GM10248 (cell line): ENCODE measurements at places on chromosomes 5 and 9.

DNA sequence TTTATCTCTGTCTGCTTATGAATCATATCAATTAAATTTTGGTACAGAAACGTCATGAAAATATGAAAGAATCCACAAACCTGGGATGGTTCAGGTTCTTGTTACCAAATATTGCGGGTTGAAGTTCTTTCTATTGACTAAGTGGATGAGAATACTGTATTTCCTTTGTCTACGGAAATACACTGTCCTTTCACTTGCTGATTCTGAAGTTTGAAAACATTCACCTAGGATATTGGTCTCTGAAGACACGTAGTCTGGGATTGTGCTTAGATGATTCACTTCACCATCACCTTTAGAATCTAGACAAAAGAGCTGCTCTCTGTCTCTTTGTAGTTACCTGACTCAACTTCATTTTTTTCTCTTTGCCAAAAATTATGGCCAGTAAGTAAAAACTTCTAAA is 222.4 kb downstream of the FBN2 start:
- DNase-seq = no peak

DNA sequence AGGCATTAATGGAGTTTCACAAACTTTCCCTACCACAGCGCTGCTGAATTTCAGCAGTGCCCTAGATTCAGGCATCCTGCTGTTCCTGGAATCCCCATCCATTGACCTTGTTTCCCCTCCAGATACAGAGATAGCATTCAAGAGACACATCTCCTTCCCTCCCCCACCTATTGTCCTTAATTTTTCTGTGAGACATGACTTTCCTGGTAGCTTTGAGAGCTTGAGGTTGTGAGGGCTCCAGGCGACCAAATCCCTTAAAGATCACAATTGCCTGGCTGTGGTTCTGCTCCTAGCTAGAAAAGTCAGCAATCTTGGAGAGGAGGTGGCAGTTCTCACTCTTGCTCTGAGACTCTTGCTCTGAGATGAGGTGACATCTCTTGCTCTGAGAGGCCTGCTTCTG is 48.0 kb downstream of the PRR16 start:
- DNase-seq = no peak

DNA sequence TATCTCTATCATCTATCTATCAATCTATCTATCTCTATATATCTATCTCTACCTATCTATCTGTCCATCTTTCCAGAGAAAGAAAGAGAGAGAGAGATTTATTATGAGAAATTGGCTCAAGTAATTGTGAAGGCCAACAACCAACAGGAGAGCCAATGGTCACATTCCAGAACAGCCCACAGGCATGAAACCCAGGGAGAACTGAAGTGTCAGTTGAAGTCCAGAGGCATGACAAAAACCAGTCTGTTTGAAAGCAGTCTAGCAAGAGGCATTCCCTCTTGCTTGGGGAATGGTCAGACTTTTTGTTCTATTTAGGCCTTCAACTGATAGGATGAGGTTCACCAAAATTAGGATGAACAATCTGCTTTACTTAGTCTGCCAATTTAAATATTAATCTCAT is 87.6 kb upstream of the PLCXD3 start:
- no peak for DNase-seq

GRCh38 chr5:106737111-106737510 is 933.6 kb downstream of the EFNA5 start:
- DNase-seq = no peak

- DNase-seq = no peak
Observed at GRCh38 chr5:123696921-123697341, 185.0 kb downstream of the CSNK1G3 start.

- DNase-seq = no peak
Observed at GRCh38 chr9:98374385-98375051, 119.1 kb upstream of the TBC1D2 start.

- DNase-seq = no peak
Observed at GRCh38 chr5:80884929-80885328, 75.2 kb upstream of the RASGRF2 start.

DNA sequence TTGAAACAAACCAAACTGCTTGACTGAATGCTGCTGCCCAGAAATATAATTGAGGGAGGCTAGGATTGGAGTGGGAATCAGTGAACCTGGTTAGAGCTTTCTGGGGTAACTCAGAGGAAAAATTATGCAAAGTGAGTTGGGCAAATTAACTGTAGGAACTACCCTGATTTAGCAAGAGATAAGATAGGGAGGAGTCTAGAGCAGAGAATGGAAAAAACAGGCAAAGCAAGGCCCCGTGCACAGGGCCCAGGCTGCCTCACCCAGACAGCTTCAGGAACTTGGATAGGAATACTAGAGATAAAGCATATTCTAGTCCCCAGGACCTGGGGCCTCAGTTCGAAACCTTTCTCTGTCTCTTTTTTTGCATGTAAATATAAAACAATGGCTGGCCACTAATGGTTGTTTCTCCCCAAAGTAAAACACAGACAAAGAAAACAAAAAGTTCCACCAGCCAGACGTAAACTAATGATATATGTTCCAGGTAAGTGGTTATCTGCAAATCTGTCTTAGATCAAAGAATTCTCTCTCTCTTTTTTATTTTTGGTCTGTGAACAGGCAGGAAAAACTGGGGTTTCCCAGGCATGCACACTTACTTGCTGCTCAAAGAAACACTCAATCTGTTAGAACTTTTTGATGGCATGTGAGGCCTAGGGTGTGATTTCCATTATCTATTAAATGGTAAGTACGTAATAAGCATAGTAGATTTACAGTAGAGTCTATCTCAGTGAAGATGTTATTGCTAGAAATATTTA is 168.1 kb upstream of the MAP3K1 start:
- DNase-seq = no peak

- DNase-seq = no peak
Observed at GRCh38 chr9:90105773-90106172, 501.0 kb downstream of the GADD45G start.

GRCh38 chr5:177473443-177474001 is at the start of gene DBN1:
Gene DBN1, minus strand, starts transcription at chr5:177473634. Its CDS starts 113 bp downstream, at chr5:177473521.
- DNase-seq = peak; percentile 87

GRCh38 chr9:125995006-125995405 is 247.8 kb downstream of the PBX3 start:
- no peak for DNase-seq

DNA sequence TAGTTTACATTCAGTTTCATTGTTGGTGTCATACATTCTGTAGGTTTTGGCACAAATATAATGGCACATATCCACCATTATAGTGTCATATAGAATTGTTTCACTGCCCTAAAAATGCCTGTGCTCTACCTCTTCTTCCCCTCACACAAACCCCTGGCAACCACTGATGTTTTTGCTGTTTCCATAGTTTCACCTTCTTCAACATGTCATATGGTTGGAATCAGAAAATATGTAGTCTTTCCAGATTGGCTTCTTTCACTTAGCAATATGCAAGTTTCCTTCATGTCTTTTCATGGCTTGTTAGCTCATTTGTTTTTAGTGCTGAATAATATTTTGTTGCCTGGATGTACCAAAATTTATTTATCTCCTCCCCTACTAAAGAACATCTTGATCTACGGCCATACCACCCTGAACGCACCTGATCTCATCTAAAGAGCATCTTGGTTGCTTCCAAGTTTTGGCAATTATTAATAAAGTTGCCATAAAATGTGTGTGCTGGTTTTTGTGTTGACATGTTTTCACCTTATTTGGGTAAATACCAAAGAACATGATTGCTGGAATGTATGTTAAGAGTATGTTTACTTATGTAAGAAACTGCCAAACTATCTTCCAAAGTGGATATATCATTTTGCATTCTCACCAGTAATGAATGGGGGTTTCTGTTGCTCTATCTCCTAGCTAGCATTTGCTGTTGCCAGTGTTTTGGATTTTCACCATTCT is 17.0 kb upstream of the CDK20 start:
- DNase-seq = no peak

GRCh38 chr5:5533927-5534326 is 111.5 kb downstream of the ICE1 start:
- DNase-seq = no peak

DNA sequence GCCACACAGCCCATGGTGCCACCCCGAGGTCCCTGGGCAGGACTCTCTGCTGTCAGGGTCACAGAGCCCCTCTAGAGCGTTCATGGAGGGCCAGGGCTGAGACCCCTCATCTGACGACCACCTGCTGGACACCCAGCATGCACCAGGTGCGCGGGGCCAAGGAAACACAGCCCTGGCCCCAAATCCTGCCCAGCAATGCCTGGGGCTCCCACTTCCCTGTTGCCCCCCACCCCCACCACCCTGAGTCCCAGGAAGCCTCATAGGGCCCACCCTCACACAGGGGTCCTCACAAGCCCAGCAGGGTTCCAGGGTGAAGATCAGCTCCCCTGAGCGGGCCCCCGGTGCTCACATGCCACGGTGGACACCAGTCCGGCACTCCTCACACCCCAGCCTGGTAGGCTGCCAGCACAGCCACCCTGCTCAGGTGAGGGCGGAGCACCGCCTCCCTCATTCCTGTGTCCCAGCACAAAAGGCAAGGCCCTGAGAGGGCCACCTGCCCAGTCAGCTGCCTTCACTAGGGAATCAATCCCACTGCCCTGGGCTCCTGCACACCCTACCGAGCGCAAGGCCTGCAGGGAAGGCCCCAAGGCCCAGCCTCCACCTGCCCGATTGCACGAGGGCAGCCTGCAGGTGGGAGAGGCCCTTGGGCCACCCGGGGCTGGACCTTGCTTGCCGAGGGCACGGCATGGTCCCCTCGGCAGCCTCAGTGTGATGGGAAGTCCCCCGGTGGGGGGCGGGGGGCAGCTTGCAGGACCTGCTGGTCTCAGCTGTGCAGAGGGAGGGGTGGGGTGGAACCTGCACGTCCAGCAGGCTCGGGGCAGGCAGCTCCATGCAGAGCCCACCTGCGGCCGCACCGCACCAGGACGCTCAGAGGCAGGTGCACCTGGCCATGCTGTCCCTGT is 56.4 kb upstream of the UBAC1 start:
- DNase-seq = no peak

DNA sequence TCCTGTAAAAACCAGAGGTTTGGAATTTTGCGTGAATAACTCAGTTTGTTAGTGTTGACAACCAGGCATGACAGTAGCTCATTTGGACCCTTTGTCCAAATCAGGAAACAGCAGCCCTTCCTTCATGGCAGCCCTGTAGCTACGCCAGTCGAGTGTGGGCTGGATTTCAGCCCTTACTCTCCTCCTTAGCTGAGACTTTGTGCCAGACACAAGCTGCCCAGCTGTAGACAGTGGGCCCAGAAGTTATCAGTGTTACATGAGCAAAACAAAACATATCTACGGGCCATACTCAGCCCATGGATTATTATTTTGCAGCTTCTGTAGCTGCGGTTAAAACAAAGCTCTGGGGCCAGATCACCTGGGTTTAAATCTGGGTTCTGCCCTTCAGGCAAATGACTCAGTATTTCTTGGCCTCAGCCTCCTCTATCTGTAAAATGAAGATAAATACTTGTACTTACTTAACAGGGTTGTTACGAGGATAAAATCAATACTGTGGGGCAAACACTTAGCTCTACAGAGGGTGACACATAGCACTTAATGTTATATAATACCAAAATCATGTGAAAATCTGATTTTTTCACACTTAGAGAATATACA is 76.9 kb downstream of the GHR start:
- DNase-seq = no peak

- no peak for DNase-seq
Observed at GRCh38 chr9:131697097-131697496, 42.8 kb downstream of the RAPGEF1 start.

DNA sequence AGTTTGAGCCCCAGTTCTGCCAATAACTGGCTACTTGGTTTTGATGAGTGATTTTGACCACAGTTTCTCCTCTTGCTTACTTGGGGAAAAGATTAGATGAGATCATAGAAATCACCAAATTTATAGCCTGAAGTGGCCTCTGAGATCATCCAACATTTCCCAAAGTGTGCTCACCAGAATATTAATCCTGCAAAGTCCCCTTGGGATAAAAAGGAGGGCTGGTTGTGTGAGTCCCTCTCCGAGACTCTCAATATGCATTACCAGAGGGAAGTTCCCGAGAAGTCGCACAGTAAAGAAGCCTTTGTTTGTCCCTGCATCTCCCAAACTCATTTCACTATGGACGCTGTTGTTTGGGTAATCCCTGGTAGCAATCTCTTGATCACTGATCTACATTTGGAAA is 88.4 kb upstream of the ADRA1B start:
- no peak for DNase-seq

DNA sequence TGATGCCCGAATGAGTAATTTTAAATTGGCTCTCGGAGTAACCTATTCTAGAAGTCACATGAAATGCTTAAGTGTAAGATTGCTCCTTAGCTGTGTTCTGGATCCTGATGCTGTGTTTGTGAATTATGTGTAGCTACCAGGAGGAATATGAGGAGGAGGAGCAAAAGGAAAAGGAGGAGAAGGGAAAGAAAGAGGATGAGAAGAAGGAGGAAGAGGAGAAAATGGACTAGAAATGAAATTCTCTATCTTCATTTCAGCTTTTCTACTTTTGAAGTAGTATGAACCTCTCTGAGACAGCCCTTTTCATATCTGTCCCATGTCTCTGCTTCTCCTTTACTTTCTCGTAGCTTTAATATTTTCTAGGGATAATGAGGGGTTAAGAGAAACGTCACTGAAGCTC is 119.4 kb upstream of the ACTBL2 start:
- no peak for DNase-seq

GRCh38 chr5:139806726-139807646 is 11.4 kb downstream of the PSD2 start:
- no peak for DNase-seq

GRCh38 chr5:168434746-168435321 is 51.4 kb upstream of the RARS1 start:
- DNase-seq = no peak

GRCh38 chr9:26950521-26950920 is 3.5 kb upstream of the PLAA start:
- no peak for DNase-seq

DNA sequence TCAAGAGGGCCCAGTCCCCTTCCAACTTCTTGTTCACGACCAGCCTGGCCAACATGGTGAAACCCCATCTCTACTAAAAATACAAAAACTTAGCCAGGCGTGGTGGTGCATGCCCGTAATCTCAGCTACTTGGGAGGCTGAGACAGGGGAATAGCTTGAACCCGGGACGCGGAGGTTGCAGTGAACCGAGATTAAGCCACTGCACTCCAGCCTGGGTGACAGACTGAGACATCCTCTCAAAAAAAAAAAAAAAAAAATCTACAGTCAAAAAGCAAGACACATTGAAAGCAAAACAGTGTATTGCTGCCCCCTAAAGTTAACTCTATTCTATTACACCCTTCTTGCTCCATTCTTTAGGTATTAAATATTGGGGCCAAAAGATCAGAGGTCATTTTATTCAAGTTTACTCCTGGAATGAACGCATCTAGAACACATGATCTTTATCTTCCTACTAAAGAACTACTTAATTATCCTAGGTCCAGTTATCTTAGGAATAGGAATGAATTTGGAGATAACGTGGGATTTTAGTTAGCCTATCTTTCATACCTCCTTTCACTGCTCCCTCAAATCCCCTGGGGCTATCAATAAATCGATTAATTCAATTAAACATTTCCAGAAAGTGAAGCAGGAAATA is 2.4 kb downstream of the ATG12 start:
- peak; percentile 47 for DNase-seq

DNA sequence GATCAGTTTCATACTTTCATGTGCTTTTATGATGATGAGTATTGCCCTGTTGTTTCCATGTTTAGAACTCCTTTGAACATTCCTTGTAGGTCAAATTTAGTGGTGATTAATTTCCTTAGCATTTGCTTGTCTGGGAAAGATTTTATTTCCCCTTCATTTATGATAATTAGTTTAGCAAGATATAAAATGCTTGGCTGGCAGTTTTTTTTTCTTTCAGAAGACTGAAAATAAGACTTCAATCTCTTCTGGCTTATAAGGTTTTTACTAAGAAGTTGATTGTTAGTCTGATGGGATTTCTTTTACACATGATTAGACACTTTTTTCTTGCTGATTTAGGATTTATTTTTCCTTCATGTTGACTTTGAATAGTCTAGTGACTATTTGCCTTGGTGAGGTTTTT is 238.9 kb upstream of the ADCY2 start:
- no peak for DNase-seq
